ENCODE measurements at places on chromosomes 1 and 21.

DNA sequence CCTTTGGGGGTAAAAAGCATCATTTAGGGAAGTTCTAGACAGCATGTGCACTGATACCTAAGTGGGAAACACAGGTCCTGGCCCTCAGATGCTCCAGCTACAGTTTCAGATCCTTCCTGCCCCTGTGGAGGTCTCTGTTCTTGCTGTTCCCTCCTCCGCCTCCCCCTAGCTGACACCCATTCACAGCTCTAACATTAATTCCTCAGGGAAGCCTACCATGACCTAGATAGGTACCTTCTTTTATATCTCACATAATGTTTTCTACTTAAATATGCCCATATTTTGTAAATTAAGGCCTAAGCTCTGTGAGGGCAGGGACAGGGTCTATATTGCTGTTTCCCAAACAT, 11.3 kb downstream of the TSPAN2 start:
- H3K36me3 ChIP-seq = no peaks in the 10 kb centered on the region
- no peak overlapping the region for H3K4me3 ChIP-seq
- peaks cover 18% of the 10 kb centered on the region for H3K4me1 ChIP-seq
- no peak for DNase-seq
- no peaks in the 10 kb centered on the region for H3K27me3 ChIP-seq

DNA sequence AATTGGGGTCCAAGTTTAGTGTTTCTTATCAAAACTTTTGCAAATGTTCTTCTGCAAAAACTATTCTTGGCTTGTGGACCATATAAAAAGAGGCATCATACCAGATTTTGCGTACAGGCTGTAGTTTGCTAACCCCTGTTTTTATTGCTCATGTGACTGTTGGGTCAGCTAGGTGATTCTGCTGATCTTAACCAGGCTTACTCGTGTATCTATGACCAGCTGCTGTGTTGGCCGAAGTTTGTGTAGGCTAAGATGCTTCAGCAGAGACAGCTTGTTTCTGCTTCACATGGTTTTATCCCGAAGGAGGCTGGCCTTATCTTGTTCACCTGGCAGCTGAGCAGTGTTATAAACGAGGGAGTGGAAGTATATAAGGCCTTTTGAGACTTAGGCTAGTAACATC, 38.2 kb downstream of the POU2F1 start:
- H3K4me1 ChIP-seq = 0 out of 2 replicates have a peak, but pooled peaks cover 4% of the 10 kb centered on the region
- DNase-seq = no peak
- no peaks in the 10 kb centered on the region for H3K27me3 ChIP-seq
- no peak overlapping the region for H3K4me3 ChIP-seq
- no peaks in the 10 kb centered on the region for H3K36me3 ChIP-seq

DNA sequence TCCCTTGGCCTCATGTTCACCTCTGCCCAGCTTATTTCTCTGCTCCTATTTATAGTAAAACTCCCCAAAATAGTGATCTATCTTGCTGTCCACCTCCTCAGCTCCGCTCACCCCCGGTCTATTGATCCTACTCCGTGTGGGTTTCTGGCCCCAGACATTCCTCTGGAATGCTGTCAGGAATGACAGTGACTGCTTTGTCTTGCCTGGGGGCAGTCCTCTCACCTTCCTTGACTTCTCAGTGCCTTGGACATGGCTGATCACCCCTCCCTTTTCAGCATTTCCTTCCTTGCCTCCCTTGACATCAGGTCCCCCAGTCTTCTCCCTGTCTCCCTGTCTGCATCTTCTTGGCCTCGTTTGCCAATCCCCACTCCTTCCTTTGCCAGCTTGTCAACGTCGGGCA, 108.1 kb upstream of the BACE2 start:
- no peaks in the 10 kb centered on the region for H3K4me1 ChIP-seq
- no peak overlapping the region for H3K4me3 ChIP-seq
- H3K36me3 ChIP-seq = no peaks in the 10 kb centered on the region
- no peak overlapping the region for H3K27ac ChIP-seq

GRCh38 chr1:19969898-19970660, 9.3 kb downstream of the PLA2G2A start:
- peaks cover 14% of the 10 kb centered on the region for H3K4me1 ChIP-seq
- H3K4me3 ChIP-seq = no peak overlapping the region
- no peaks in the 10 kb centered on the region for H3K36me3 ChIP-seq
- peaks cover 7% of the 10 kb centered on the region for H3K27me3 ChIP-seq

DNA sequence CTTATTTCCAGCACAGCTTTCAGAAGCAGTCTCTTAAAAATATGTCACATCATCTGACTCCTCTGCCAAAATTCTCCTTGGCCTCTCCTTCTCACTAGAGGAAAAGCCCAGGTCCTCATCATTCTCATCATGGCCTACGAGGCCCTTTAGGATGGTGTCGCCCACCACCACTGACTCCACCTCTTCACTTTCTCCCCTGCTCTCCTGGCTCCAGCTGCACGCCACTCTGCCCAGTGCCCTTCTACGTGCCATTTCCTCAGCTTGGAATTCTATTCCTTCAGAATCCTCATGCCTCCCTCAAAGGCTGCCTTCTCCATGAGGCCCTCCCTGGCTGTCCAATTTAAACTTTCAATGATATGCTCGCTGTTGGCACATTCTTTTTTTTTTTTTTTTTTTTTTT, 25.3 kb upstream of the BTG2 start:
- H3K36me3 ChIP-seq = no peaks in the 10 kb centered on the region
- H3K27ac ChIP-seq = no peak overlapping the region
- H3K4me3 ChIP-seq = no peak overlapping the region
- H3K27me3 ChIP-seq = 0 out of 2 replicates have a peak, but pooled peaks cover 2% of the 10 kb centered on the region

GRCh38 chr21:36747041-36747814, 48.3 kb downstream of the SIM2 start:
- H3K27ac ChIP-seq = no peak overlapping the region
- peak overlapping the region; percentile 55 for H3K4me3 ChIP-seq
- H3K27me3 ChIP-seq = no peaks in the 10 kb centered on the region
- DNase-seq = peak; percentile 27

- no peaks in the 10 kb centered on the region for H3K36me3 ChIP-seq
- H3K4me3 ChIP-seq = no peak overlapping the region
- peaks cover 17% of the 10 kb centered on the region for H3K4me1 ChIP-seq
- DNase-seq = peak; percentile 55
- no peak overlapping the region for H3K27ac ChIP-seq
These were observed 120.9 kb upstream of the PRDX6 start for GRCh38 chr1:173356191-173356762.

DNA sequence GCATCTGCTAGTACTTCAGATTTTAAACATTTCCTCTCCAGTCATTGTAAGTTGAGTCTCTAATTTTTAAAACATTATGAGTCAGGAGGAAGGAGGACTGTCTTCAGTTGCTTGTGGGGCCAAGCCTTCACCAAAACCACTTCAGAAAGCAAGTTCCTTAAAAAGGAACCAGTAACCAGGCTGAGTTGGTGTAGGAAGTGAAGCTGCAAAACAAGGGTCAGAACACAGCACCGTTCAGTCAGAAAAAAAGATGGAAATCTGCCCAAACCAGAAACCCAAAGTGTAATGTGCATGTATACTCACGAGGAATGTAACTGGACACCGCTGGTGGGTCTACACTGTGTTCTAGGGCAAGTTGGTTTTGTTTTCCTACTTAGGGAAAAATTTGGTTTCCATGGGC, 402.1 kb downstream of the SETD4 start:
- DNase-seq = peak; percentile 72
- H3K36me3 ChIP-seq = no peaks in the 10 kb centered on the region
- peaks cover 8% of the 10 kb centered on the region for H3K4me1 ChIP-seq
- H3K4me3 ChIP-seq = no peak overlapping the region

DNA sequence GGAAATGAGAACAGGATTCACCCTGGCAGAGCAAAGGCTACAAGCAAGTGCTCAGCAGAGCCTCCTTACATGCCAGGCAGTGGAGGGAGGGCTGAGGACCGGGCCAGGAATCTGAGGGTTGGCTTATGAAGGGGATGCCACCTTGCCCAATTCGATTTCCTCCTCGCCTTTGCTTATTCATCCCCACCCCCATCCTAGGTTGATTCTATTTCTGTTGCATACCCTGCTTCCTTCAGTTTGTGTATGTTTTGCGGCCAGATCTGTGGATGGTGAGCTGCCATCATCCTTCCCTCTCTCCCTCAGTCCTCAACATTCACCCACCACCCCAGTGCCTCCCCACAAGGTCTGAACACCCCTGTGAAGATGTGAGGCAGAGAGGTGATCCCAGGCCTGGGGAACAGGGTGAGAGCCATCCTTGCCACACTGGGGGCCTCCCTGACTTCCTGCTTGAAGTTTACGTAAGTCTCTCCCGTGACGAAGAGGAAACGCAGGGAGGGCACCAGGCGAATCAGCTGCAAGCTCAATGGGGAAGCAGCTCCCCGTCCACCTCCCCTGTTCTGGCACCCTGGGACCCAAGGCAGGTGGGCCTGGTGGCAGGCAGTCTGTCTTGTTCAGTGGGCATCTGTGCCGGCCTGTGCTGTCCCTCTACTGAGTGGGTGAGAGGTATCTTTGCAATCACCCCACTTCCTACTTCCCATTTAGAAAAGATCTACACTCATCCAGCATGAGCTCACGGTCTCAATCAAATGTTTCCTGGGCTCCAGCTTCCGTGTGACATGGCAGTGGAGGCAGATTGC, 50.6 kb upstream of the CNTN2 start:
- H3K27ac ChIP-seq = no peak overlapping the region
- peaks cover 7% of the 10 kb centered on the region for H3K4me1 ChIP-seq
- no peaks in the 10 kb centered on the region for H3K27me3 ChIP-seq
- no peak overlapping the region for H3K4me3 ChIP-seq
- DNase-seq = no peak

DNA sequence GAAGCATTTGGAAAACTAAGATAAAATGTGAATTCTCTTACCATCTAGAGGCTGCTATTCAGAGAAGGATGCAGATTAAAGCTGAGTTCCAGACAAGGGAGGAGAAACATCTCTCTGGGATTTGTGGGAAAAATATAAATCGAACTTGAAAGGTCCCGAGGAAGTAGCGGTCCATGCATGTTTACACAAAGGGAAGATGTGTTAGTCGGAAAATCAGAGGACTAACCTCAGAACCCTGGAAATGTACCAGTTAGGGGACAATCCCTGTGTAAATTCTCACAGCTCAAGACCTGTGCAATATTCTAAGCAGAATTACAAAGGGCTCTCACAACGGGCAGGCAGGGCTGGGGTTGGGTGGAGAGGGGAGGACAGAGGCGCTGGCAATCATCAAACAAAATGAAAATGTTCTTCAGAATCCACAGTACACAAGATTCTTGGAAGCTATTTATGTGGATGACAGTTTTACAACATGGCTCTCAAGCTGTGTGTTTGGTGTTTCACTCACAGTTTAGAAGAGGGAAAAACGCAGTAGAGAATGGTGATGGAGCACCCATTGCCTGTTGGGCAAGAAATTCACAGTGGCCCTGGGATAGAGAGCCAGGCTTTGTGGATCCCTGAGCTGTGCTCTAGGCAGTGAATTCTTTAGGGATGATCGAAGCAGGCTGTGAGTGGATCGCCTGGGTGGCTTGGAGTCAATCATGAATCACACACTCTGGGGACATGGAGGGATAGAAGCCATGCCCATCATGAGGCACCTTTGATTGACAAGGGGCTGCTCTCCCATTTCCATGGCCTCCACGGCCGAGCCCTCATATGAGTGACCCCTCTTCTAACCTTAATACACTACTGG, 47.6 kb downstream of the KCNJ6 start:
- H3K27ac ChIP-seq = no peak overlapping the region
- peak; percentile 86 for DNase-seq
- peaks cover 35% of the 10 kb centered on the region for H3K4me1 ChIP-seq
- H3K4me3 ChIP-seq = no peak overlapping the region

DNA sequence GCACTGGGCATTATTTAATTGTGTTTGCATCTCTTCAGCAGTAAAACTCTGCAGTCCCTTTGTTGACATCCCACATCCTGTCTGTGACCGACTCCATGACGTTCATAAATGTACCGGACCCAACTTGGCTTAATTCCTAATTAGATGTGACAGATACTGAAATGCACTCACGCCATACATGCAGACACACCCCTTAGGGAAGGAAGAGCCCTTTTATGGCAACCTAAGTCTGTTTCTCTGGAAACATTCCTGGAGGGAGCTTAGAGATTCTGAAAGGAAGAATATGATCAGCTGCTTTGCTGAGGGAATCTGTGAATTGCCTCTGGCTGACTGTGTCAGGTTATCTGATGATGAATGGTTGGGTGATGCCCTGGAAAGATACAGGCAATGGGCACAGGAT, 33.4 kb downstream of the ADAMTS5 start:
- H3K27me3 ChIP-seq = no peaks in the 10 kb centered on the region
- H3K27ac ChIP-seq = no peak overlapping the region
- H3K4me3 ChIP-seq = no peak overlapping the region

- DNase-seq = no peak
- no peaks in the 10 kb centered on the region for H3K36me3 ChIP-seq
- no peak overlapping the region for H3K27ac ChIP-seq
- H3K4me3 ChIP-seq = no peak overlapping the region
These were observed 64.5 kb upstream of the SPATA6 start for GRCh38 chr1:48536477-48536876.

DNA sequence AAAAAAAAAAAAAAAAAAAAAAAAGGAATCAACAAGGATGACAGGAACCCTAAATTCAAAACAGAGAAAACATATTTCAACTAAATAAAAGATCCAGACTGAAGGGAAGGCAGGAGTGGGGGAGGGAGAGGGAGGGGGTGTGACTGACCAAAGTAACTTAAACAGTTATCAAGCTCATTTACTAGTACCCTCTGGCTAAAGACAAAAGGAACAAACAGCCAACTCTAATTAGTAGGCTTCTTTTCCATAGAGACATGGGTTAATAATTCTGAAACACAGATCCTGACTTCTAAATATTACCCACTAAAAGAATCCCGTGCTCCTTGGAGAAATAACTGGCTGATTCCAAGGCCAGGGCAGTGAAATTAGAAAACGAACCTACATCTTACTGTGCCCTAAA, 23.8 kb downstream of the USP48 start:
- peaks cover 8% of the 10 kb centered on the region for H3K4me1 ChIP-seq
- H3K27ac ChIP-seq = no peak overlapping the region
- H3K27me3 ChIP-seq = no peaks in the 10 kb centered on the region
- H3K36me3 ChIP-seq = peaks cover 15% of the 10 kb centered on the region
- DNase-seq = no peak
- H3K4me3 ChIP-seq = no peak overlapping the region

All from GM23248 (cell line).